ENCODE measurements at places on chromosomes 16 and 17.
A peak's percentile ranks its signal among the peaks of the same experiment; 100 is the strongest.

- no peak for DNase-seq
Measured at GRCh38 chr16:3738128-3738527, 20.8 kb upstream of the TRAP1 start.

- no peak for DNase-seq
Measured at GRCh38 chr17:47643116-47643515, 6.6 kb upstream of the KPNB1 start.

DNA sequence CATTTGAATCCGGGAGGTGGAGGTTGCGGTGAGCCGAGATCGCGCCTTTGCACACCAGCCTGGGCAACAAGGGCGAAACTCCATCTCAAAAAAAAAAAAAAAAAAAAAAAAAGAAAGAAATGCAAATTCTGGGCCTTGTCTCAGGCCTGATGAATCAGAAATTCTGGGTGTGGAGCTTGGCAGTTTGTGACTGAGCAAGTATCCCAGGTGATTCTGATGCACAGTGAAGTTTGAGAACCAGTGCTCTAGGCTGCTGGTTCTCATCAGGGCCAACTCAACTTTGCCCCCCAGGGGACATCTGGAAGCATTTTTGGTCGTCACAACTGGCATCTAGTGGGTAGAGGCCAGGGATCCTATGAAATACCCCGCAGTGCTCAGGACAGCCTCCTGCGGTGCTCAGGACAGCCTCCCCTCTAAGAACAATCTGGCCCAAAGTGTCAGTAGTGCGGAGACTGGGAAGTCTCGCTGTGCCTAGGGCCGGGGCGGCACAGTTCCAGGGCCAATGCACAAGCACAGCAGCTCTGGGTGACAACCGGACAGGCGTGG is 55.9 kb downstream of the SDK2 start:
- DNase-seq, result no peak

- no peak for DNase-seq
Measured at GRCh38 chr17:9529033-9529700, 46.5 kb downstream of the STX8 start.

DNA sequence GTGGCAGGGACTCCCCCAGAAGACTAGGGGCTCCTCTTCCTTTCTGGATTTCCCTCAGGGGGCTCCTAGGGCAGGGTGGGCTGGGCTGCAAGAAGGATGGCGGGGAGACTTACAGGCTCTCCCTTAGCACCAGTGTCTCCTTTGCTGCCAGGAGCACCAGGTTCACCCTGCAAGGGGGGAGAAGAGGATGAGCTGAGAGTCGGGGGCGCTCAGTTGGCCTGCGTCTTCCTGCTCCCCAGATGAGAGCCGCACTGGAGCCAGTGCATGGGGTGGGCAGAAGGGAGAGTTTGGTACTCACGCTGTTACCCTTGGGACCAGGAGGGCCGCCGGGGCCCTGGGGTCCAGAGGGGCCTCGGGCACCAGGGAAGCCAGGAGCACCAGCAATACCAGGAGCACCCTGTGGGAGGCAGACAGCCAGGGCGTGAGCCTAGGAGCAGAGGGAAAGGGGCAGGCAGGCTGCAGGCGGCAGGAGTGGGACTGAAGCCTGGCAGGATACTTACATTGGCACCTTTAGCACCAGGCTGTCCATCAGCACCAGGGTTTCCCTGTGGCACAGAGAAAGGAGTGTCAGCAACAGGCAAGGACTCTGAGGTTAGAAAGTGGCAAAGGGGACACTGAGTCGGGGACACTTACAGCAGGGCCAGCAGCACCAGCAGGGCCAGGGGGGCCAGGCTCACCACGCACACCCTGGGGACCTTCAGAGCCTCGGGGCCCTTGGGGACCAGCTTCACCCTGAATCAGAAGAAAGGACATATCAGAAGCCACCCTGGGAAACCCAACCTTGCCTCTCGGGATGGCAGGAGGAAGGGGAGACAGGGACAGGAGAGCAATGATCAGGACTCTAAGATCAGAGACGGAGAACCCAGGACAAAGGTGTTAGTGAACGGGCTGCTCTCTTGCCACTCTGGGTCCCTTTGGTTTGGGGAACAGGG is 6.2 kb downstream of the COL1A1 start:
- no peak for DNase-seq

DNA sequence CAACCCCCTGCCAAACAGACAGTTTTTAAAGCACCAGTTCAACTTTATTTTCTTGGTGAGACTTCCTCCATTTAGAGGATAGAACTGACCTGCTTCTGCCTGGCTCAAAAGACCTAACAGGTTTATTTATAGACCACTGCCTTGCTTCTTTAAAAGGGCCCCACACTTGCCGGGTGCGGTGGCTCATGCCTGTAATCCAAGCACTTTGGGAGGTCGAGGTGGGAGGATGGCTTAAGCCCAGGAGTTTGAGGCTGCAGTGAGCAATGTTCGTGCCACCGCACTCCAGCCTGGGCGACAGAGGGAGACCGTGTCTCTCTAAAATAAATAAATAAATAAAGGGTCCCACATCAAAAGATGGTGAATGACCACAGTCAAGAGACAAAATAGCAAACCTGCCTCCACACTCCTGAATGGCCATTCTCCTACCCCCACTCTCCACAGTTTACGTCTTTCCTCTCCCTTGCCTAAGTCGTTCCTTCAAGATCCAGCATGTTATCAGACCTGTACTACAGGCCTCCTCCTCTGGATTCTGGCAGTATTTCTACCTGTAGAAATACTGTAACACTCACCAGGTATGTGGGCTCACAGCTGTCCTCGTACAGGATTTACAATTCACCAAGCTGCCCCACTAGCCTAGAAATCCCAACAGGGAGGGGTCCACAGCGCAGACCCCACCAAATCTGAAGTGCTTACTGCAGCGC is 95.6 kb downstream of the SMG6 start:
- DNase-seq, result no peak

DNA sequence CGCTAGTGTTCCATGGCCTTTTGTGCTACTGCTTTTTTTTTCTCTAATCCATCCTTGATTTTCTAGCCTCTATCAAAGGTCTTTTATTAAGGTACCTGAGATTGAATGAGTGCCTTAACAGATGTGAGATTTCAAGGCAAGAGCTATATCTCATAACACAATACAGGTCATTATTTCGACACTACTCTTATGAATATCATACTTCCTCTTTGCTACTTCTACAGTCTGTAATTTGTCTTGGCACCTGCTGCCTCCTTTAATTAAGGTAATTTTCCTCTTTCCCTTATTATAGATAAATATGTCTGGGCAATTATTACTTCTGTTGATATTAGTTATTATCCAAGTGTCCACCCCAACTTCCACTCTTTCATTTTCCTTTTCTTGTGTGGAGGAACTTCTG is 5.3 kb downstream of the KRT28 start:
- no peak for DNase-seq

DNA sequence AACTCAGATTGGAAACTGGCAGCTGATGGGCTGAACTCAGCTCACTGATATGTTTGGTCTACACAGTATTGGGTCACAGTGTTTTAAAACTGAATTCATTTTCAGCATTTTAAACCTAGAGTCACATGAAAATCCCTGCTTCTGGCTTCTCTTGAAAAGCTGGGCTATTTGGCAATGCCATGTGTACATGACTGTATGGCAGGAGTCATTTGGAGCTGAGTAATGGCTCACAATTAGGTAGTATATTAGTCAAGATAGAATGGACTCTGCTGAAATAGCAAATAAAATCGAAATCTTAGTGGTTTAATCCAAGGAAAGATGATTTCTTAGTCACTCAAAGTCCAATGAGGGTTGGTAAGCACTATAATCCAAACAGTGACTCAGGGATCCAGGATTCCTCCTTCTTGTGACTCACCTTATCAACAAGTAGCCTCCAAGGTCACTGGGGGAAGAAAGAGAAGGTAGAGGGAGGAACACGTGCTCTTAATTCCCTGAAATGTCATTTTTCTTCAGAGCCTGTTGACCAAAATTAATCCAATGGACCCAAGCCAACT is 13.9 kb upstream of the PMP22 start:
- no peak for DNase-seq

- no peak for DNase-seq
Measured at GRCh38 chr17:869567-870525, 87.7 kb downstream of the MRM3 start.

DNA sequence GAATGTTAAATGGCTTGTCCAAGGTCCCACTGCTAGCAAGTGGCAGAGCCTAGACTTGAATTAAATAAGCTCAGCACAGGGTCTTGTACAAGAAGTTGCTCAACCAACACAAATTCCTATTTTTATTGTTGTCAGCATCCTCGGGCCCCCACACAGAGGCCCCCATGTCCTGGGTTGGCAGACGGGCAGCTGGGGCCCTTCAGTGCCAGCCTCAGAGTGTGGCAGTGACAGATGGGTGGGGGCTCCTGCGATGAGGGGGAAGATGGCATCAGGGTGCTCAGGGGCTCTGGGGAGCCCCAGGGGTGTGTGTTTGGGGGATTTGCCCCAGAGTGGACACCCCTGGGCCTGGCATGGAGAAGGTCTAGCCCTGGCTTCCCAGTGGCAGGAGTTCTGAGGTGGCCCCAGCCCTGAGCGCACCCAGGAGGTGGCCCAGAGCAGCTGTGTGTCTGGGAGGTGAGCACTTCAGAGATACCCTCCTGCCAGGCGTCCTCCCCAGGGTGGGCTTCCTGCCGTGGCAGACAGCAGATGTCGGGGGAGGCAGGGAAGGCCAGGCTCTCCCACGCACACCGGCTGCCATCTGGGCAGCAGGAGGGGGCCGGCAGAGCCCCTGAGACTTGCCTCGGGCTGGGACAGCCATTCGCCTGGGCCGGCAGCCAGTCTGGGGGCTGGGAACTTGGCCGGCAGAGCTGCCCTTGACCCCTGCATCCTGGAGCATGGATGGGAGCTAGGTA is 150.8 kb downstream of the C16orf78 start:
- DNase-seq, result no peak

DNA sequence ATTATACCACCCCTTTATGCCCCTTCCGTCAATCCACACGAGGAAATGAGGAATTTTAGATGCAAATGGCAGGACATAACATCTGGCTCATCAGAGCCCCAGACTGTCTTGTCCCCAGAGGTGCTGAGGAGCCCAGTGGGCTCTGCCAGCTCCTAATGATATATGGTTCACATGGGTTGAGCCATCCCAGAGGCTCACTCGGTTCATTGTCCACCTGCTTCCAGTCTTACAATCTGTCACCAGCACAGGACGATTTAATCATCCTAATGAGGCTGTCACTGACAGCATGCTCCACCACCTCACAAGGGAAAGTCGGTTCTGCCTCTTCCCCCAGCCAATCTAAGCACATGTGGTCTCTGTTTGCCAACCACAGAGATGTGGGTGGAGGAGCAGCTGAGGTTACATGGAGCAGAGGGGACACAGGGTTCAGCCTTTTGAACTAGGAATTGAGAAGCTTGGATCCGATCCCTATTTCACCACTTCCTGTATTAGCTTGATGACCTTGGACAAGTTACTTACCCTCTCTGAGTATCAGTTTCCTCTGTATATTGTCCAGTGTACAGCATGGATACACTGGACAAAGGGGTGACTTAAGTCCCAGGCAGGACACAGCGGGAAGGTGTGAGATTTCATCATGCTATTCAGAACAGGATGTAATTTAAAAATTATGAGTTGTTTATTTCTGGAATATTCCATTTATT is 27.0 kb upstream of the DHX8 start:
- no peak for DNase-seq

- no peak for DNase-seq
Measured at GRCh38 chr17:57781386-57782061, 36.4 kb upstream of the CCDC182 start.

- DNase-seq, result no peak
Measured at GRCh38 chr16:5478036-5478435, 380.4 kb upstream of the EEF2KMT start.

DNA sequence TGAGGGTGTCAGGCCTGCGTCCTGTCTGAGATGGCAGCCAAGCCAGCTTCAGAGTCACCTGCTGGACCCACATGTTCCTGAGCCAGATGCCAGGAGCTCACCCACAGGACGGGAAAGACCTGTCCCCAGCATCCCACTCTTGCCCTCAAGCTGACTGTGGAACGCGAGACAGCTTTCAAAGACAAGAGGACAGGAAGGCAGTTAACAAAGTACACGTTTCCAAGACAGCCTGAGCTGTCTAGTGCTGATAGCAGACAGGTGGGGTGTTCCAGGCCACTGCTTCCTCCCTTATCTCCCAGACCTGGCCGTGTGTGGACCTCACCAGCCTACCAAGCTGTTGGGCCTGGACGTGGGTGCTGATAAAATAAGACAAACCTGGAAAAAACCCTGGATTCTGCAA is 13.2 kb downstream of the CMTM3 start:
- DNase-seq, result no peak

- no peak for DNase-seq
Measured at GRCh38 chr16:24526701-24527495, 12.5 kb upstream of the RBBP6 start.

- DNase-seq, result peak; percentile 2
Measured at GRCh38 chr16:82146957-82147356, 23.1 kb downstream of the MPHOSPH6 start.

DNA sequence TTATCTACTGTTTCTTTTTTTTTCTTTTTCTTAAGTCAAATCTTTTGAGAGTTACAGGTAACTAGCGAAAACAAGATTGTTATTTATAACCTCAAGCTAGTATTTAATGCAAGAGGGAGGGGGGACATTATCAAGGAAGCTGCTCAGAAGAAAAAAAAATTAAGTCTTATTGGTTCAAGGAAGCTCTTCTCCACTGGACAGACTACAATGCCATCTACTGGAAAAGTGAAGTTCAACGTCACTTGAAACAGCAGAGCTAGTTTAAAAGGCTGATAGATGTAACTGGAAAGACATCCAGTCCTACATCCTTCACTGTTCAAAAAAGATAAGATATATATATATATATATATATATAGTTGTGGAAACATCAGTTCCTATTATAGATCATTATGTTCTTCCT is 418.0 kb upstream of the PSMD7 start:
- no peak for DNase-seq

DNA sequence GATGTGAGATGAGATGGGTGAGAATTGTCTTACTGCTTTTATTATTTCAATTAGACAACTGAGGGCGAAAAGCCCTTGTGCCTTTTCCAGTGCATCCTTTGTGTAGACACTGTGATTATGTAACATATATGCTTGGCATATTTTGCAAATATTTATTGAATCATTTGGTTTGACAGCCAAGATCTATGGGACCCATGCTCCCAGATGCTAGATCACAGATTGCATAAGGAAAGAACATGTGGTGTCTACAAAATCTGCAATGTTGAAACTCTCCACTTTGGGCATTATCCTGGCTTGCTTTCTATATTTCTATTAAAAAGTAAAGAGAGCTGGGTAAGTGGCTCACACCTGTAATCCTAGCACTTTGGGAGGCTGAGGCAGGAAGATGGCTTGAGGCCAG is 4.8 kb upstream of the COG1 start:
- no peak for DNase-seq

DNA sequence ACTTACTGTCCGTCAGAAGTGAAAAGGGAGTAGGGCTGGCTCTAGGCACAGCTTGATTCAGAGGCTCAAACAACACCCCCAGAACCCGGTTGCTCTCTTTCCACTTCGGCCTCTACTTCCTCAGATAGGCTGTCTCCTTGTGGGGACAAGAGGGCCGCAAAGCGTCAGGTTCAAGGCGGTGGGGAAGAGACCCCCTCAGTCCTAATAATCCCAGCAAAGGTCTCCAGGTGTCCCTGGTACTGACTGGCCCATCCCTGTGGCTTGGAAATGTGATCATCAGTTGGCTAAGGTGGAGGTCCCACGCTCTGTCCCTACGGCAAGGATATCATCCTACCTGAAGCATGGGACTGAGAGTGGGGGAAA is 26.0 kb downstream of the NGFR start:
- no peak for DNase-seq

GRCh38 chr17:44069974-44070454 is 521 bp upstream of the G6PC3 start:
- DNase-seq, result no peak

Measured in hypothalamus (tissue), 51 donors.